PC-3 (cell line): ENCODE measurements at places on chromosomes 7 and 10. TPM values are rescaled to one million over a fixed set of nuclear protein-coding genes. Genes with fewer than 3 reads are reported as not detected.

- DNase-seq = no peak
Observed at GRCh38 chr10:6707352-6707751, 127.3 kb upstream of the PRKCQ start.

GRCh38 chr7:32088451-32088881 is 18.3 kb upstream of the PDE1C start:
- peak; percentile 72 for DNase-seq

DNA sequence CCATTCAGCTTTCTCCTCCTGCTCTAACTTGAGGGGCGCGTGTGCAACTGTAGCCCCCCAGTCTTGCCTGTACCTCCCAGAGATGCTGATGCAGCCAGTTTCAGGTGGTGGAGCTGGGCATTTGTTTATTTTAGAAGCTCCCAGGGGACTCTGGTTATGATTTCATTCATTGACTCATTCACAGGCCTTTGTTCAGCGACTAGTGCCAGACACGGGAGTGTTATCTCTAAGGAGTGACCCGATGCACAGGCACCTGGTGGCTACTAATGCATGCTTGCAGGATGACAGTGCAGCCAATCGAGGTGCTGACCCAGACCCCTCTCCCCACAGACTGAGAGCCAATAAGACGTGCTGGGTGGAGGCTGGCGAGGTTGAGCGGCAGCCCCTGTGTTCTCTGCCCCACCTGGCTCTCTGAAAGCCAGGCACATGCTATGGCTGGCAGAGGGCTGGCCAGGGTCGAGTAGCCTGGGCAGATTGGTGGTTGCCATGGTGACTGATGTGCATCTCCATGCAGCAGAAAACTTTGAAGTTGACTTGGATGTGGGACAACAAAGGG is 19.7 kb upstream of the SLC18A2 start:
- DNase-seq = peak; percentile 77

DNA sequence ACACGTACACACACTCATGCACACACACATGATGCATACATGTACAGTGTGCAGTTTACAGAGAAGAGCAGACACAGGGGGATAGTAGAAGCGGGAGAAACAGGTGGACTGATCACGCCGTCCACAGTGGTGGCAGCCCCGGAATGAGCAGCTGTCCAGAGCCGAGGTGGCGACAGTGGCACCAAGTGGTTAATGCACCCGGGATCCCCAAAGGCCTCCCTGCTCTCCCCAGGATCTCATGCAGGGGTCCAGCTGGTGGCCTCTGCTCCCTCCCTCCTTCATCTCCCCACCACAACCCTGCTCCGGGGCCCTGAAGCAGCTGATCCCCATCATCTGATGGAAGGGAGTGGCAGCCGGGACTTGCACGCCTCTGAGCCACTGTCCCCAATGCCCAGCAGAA is 29.7 kb downstream of the TMEM130 start:
- no peak for DNase-seq

GRCh38 chr10:64286533-64286932 is 765.3 kb downstream of the REEP3 start:
- DNase-seq = peak; percentile 38

DNA sequence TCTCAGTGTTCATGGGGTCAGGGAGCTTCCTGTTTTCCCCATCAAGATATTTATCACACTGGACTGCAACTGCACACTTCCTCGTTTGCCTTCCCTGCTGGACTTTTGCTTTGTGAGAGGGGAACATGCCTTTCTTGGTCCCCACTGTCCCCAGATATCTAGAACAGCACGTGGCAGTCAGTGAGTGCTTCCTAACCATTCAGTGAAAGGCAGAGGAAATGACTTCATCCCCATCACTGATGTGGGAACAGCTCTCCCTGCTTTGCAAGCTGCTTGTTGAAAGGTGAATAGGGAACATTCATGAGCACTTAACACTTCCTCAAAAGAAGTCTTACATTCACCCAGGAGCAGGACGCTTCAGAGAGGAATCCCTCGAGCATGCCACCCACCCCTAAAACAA is 135.4 kb downstream of the MYOF start:
- DNase-seq = no peak

GRCh38 chr10:9081961-9082360 is 1027.5 kb downstream of the GATA3 start:
- no peak for DNase-seq

- peak; percentile 51 for DNase-seq
Observed at GRCh38 chr10:53836638-53837037, 964.4 kb downstream of the PCDH15 start.

DNA sequence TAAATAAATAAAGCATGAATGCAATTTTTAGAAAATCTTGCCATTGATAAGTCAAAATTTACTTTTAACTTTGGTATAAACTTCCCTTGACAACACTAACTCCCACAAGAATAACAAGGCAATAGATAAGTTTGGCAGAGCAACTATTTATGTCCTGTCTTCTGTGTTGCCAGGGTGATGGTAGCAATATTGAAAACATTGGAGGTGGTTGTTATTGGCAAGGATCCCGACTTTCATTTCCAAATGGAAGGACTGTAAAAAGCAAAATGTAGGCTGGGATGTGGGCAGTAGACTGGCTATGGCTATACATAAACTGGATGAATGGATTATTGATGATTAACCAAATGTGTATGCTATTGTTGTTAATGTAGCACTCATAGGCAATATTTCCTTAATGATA is 134.9 kb upstream of the CACNA2D1 start:
- no peak for DNase-seq

GRCh38 chr10:91051829-91052228 is 130.9 kb upstream of the ANKRD1 start:
- DNase-seq = no peak

DNA sequence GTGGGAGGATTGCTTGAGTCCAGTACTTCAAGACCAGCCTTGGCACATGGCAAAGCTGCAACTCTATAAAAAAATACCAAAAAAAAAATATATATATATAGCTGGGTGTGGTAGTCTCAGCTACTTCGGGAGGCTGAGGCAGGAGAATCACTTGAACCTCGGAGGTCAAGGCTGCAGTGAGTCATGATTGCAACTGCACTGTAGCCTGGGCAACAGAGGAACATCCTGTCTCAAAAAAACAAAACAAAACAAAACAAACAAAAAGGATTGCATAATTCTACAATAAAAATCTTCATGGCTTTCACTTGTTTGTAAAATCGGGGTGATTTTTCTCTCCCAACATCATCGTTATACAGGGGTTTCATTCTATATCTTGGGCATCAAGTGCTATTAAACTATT is 35.1 kb downstream of the GUSB start:
- DNase-seq = peak; percentile 56

- peak; percentile 80 for DNase-seq
Observed at GRCh38 chr7:130894146-130894908, 160.3 kb upstream of the KLF14 start.

GRCh38 chr10:58622246-58622645 is 109.6 kb downstream of the BICC1 start:
- DNase-seq = no peak

DNA sequence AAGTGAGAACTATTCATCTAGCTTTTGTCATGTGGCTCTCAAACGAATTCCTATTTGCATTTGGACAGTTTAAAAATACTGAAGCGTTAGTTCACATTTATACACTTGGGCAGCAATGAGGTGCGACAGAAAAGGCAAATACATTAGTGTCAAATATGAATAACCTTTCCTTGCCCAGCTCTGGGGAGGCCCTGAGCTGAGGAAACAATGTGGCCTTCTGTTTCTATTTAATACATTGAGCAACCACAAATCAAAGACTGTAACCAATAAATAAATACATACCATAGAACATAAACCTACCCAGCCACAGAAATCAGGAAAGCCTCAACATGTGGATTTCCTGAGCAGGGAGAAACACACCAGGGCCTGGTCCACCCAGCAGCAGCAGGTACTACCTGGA is 585.2 kb downstream of the PARD3 start:
- DNase-seq = no peak

DNA sequence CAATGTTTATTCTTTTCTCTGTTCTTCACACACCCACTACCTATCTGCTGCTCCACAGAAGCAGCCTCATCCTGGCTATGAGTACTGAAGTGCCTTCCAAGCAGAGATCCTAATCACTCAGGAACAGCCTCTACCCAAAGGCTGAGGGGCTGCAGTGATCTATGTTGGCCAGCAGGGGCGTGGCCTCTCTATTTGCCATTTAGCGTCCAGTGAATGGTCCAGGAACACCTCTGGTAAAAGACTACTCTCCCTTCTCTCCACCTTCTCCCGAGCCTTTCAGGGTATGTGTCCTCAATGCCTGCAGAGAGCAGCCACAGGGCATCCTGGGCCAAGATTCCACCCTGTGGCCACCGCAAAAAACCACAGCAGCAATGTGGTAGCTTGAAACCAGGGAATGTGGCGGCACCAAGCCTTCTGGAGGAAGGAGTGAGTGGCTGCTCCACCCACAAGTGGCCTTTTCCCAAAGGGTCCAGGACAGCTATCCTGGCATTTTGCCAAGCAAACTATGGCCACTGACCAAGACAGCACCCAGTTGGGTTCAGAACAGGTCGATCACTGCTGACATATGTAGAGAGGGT is 70.9 kb downstream of the SYPL1 start:
- peak; percentile 79 for DNase-seq

DNA sequence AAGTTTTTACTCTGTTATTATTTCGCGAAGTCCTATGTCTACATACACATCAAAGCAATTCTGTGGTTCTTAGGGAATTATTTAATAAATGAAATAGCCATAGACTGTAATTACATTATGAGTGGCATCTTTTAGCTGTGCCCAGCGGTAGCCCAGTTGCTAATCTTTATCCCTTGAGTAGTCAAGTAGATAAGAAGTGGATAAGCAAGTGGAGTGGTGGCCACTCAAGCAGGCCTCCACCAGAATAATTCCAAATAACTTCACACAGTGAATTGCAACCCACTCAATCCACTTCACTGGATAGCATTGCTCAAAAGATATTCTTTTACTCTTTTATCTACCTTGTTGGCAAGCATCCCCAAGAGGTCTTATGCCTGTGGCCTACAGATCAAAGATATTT is 349.7 kb downstream of the AUTS2 start:
- no peak for DNase-seq

- DNase-seq = peak; percentile 93
Observed at GRCh38 chr10:75042292-75042974, 69.0 kb upstream of the SAMD8 start.

RGS10 gene
- 22.0 and 27.6 TPM in 2 replicates for total RNA-seq

TCAF2 gene
- 7.9 and 9.7 TPM in 2 replicates for total RNA-seq

NRCAM gene
- total RNA-seq = not detected in 2 replicates

LBX1 gene
- total RNA-seq = not detected in 2 replicates

EGFR gene
- total RNA-seq = 50.0 and 64.6 TPM in 2 replicates

AKR1D1 gene
- total RNA-seq = not detected in 2 replicates

ATP6V0A4 gene
- total RNA-seq = 0.86 and 1.0 TPM in 2 replicates
